Stimulated activated CD4-positive, alpha-beta T cell treated with anti-CD3 and anti-CD28 coated beads, TNF-alpha, amount 100 ng/mL, for 48 hours (primary cell): ENCODE measurements at places on chromosomes 2 and 18.

DNA sequence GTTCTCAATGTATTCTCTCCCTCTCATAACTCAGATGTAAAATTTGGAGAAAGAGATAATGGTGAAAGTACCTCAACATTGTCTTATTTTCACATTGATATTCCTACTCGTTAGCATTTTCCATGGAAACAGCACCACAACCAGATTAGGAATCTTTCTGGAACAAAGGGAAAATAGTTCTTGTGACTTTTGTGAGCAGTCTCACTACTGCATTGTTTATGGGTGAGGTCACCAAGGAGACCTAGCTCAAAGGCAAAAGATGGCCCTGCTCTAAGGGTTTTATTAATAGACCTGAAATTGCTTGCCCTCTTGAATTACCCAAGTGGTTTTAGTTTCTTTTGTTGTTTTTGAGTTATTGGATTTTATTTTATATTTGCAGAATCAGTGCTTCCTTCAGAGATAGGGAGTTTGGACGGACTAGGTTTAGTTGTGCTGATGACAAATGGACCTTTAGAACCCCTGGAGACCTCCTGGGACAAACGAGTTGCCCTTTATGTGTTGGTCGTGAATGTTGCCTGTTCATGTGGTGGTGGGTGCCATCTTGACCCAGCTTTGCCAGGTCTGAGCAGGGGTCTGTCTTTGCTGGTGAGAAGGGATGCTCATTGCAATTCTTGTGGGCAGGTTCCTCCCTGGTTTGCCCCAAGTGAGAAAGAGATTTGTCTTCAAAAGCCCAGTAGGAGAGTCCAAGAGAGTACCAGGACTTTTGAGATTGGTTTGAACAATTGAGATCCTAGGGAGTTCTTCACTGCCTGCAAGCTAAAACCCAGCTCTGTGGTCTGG, 58.1 kb downstream of the INPP4A start:
- DNase-seq, result no peak

GRCh38 chr2:196481324-196481697, 158.2 kb upstream of the CCDC150 start:
- no peak for DNase-seq

DNA sequence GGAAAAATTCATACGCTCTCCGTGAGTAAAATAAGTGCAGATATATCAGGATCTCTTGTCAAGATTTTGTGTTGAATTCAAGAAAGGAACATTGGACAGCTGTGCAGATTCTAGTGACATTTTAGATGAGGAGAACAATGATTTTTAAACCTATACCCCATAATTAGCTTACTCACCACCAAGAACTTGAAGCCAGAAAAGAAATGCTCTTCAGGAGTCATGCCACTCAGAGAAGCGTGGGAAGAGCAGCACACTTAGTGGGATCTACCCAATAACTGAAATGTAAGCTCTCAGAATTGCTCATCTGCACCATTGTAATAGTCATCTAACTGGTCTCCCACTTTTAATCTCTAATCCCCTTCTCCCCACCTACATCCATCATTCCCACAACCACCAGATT, 9.2 kb upstream of the ERMN start:
- DNase-seq, result no peak

DNA sequence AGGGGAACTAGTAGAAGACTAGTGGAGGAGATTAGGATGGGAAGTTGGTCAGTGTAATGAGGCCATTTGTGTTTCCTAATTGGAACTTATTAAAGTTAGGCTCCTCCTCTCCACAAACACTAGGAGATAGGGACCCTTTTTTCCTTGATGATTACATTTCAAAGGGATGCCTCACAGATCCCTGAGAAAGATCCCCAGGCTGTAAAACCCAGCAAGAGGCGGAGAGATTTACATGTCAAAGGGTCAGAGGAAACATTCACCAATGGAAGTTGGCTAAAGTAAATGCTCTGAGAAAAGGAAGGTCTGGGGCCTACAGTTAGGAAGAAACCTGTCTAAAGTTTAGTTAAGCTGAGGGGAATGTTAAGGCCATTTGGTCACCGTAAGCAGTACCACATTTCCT, 1.4 kb upstream of the CCDC85A start:
- no peak for DNase-seq

GRCh38 chr2:157872791-157873190, 3.3 kb downstream of the ACVR1 start:
- no peak for DNase-seq

- no peak for DNase-seq
Observed at GRCh38 chr2:33373986-33374385, 102.5 kb upstream of the RASGRP3 start.

GRCh38 chr2:218387369-218388194, 5.5 kb downstream of the SLC11A1 start:
- no peak for DNase-seq
